ENCODE measurements at places on chromosomes 6 and 20. TPM values are rescaled to one million over a fixed set of nuclear protein-coding genes. Genes with fewer than 3 reads are reported as not detected.

FOXF2 gene
- 0.58 TPM for total RNA-seq

- DNase-seq, result no peak
These were observed 67.2 kb upstream of the TRAF3IP2 start for GRCh38 chr6:111672761-111673450.

- no peak for DNase-seq
These were observed 472.2 kb downstream of the UTRN start for GRCh38 chr6:144757299-144757698.

MOG gene
- total RNA-seq, result not detected

NAA20 gene
- total RNA-seq, result 38.1 TPM

- DNase-seq, result no peak
These were observed 35.6 kb upstream of the MICB start for GRCh38 chr6:31462026-31462963.

Measured in sciatic nerve (tissue), 2 donors.